ENCODE measurements at places on chromosomes 5 and 9.

GRCh38 chr5:79831381-79832309 lies 142.0 kb downstream of the CMYA5 start:
- DNase-seq = no peak

- DNase-seq = no peak
Measured at GRCh38 chr9:86766912-86767311, 180.4 kb downstream of the GAS1 start.

- DNase-seq = no peak
Measured at GRCh38 chr5:150653762-150654556, 7.1 kb upstream of the MYOZ3 start.

DNA sequence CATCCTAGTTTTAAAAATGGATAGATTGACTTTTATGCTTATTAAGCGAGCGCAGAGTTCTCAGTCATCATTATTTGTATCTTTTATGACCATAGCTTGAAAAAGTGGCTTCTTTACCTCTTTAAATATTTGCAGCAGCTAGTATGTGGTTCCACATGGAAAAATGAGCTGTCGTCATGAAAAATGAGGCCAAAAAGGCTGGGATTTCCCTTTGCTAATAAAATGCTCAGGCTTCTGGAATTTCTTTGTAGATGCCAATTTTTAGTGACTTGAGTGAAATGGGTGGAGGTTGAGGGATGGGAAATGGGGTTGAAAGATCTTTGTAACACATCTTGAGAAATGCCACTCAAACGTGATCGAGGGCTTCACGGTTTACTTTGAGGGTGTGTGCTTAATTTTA lies 35.2 kb downstream of the RAI14 start:
- DNase-seq = no peak

DNA sequence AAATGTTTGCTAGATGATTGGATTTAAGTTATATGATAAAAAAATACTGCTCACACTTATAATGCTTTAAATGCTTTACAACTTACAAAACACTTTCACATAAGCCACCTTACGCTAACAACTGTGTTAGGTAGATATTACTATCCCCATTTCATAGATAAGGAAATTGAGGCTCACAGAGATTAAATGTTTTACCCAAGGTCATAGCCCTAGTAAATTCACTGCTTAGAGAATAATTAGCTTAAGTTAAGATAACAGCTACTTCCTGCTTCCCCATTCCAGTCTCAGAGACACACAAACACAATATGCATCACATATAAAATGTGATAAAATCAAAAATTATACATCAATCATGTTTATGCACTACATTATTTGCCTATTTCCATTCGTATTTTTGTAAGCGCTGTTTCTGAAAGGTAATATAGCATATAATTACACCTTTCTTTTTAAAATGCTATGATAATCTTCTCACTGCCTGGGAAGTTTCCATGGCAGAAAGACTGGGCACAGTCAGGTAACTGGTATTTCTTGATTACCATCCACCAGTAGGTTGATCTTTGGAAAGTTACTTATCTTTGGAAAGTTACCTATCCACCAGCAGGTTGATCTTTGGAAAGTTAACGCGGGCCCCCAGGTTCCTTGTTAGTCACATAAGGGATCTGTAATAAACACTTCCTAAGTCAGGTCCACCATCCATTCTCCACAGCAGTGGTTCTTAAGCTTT lies 101.1 kb downstream of the NFIB start:
- DNase-seq = no peak

GRCh38 chr5:72109625-72110024 lies 2.4 kb downstream of the MAP1B start:
- no peak for DNase-seq

- DNase-seq = no peak
Measured at GRCh38 chr9:110745676-110746075, 77.1 kb downstream of the MUSK start.

- DNase-seq = no peak
Measured at GRCh38 chr9:121887553-121888437, 205.3 kb downstream of the TTLL11 start.

- no peak for DNase-seq
Measured at GRCh38 chr9:106797299-106797698, 65.7 kb upstream of the ZNF462 start.

GRCh38 chr9:1490341-1491232 lies 440.4 kb downstream of the DMRT2 start:
- no peak for DNase-seq

GRCh38 chr5:88674356-88675167 lies 208.4 kb downstream of the MEF2C start:
- DNase-seq = no peak

GRCh38 chr9:132787748-132788159 lies 90.3 kb downstream of the AK8 start:
- DNase-seq = no peak

DNA sequence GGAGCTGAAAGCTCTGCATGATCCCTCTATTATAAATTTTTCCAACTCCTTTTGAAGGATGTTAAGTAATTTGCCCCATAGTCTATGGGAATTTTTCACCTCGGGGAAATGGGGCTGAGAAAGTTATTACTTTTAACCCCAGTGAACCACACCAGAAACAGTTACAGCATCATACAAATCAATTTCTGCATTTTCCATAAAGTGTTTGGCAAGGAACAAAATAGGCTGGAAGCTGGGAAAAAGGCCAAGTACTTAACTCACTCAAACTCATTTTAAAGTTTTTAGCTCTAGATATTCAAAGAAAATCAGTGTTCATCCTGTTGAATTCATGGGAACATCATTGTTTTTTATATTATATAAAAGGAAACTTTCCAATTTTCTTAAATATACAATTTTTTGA lies 160.9 kb downstream of the SH3GL2 start:
- DNase-seq = no peak

DNA sequence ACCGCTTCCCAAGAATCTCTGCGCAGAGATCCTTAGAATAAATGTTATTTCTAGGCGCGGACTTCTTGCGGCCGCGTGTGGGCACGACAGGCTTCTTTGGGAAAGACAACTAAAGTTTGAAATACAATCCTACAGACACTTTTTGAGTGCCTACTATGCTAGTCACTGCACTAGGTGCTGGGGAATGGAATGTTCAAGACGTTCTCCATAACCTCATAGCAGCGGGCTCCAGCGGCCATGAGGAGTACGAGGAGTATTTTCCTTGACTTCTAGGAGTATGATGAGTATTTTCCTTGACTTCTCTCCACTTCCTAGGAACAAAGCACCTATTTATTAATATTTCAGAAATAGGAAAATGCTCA lies 636 bp upstream of the PWWP2A start:
- DNase-seq = no peak

DNA sequence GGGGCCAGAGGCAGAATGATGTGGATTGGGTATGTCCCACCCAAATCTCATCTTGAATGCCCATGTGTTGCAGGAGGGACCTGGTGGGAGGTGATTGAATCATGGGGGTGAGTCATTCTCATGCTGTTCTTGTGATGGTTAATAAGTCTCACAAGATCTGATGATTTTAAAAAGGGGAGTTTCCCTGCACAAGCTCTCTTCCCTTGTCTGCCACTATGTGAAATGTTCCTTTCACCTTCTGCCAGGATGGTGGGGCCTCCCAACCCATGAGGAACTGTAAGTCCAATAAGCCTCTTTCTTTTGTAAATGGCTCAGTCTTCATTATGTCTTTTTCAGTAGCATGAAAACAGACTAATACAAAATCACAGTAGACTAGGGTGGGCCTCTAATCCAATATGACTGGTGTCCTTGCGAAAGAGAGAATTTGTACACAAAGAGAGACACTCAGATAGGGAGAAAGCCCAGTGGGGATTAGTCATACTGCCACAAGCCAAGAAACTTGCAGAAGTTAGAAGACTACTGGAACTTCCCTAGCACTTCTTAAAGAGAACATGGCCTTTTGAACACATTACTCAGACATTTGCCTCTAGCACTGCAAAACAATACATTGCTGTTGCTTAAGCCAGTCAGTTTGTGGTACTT lies 68.4 kb downstream of the ANXA1 start:
- DNase-seq = no peak

DNA sequence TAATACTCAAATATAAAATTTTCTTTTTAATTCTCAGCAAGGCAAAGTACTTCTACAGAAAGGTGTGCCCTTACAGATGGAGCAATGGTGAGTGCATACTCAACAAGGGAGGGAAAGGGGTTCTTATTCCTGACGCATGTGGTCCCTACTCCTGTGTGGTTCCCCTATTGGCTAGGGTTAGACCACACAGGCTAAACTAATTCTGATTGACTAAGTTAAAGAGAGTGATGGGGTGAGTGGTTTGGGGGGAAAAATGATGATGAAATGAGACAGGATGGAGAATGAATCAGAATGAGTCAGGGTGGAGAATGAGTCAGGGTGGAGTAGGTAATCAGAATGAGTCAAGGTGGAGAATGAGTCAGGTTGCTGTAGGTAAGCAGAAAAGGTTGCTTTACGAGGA lies 22.9 kb upstream of the HMGCS1 start:
- DNase-seq = no peak

DNA sequence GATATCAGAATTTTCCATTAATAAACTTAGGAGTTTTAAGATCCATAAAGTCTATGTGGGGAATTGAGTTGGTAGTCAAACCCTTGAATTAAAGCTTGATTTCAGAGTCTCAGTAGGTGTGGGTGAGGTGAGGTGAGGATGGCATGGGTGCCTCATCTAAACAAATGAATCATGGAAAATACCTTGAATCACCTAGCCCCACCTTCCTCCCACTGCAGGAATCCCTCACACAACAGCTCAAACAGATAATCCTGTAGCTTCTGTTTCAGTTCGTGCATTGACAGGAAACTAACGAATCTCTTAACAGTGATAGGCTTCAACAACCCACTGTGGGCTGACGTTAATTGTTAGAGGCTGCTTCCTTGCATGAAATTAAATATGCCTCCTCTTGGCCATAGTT lies 185.0 kb downstream of the SREK1 start:
- no peak for DNase-seq

DNA sequence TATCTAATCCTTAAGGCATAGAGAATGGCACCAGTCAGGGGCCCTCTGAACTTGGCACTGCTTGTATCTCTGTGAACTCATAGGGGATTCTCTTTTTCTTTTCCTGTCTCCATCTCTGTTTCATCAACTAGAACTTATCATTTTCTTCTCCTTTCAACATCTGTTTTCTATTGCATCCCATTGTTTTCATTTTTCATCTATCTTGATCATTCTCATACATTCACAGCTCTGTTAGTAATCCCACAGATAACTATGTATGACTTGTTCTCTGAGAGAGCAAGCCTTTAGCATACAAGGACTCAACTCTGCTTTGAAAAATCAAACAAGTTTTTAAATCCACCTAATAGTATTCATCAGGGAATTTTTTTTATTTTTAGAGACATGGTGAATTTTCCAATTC lies 264.3 kb downstream of the ARRDC3 start:
- DNase-seq = no peak

- no peak for DNase-seq
Measured at GRCh38 chr5:67197536-67197935, 937 bp upstream of the CD180 start.

DNA sequence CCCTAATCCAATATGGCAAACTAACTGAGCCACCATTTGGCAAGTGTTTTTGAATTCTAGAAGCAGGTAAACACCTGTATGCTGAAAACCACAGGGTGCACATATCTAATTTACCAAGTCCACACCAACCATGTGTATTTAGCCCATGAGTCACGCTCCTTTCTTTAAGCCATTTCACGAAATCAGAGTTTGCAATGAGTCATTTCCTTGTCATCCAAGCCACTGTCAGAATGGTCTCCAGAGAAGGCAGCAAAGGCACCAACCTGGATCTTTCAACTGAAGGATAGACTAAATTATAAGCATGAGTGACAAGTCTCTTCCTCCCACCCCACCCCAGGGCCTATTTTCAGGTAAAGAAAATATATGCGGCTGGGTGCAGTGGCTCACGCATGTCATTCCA lies 110.0 kb downstream of the PAX5 start:
- DNase-seq = no peak

DNA sequence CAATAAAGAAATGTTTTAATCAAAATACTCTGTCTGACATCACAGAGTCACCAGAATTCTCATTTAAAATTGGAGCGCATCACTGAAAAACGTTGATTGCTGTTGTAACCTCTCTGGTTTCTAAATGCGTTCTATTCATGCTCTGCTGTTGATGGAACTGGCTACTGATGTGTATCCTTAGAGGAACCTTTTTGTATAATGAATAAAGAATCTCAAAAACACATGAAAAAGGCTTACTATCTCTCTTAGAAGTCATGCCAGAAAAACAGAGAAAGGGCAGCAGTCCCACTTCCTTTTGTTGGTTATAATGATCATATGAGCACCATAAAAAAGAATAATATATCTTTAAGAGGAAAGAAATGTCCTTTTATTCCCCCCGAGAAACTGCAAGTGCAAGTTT lies 615.5 kb downstream of the TLE1 start:
- no peak for DNase-seq

- no peak for DNase-seq
Measured at GRCh38 chr5:155564541-155564940, 551.0 kb downstream of the KIF4B start.

GRCh38 chr5:16437977-16438376 lies 27.6 kb downstream of the ZNF622 start:
- no peak for DNase-seq

GRCh38 chr5:171673328-171673727 lies 112.3 kb upstream of the SMIM23 start:
- no peak for DNase-seq

DNA sequence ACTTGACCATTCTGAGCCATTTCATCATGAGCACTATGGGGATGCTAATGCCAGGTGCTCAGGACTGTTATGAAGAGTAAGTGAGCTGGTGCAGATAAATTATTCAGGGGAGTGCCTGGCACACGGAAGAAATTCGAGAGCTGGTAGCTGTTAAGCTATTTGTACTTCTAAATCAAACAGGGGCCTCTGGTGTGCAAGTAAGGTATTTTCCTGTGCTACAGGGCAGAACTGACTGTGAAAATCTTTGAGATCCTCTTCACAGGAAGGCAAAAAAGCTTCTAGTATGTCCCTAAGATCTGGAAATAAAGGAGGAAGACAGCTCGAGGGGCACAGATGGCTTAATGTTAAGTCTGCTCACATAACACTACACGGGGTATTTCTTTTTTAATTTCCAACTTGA lies 106.3 kb upstream of the SPOCK1 start:
- no peak for DNase-seq

DNA sequence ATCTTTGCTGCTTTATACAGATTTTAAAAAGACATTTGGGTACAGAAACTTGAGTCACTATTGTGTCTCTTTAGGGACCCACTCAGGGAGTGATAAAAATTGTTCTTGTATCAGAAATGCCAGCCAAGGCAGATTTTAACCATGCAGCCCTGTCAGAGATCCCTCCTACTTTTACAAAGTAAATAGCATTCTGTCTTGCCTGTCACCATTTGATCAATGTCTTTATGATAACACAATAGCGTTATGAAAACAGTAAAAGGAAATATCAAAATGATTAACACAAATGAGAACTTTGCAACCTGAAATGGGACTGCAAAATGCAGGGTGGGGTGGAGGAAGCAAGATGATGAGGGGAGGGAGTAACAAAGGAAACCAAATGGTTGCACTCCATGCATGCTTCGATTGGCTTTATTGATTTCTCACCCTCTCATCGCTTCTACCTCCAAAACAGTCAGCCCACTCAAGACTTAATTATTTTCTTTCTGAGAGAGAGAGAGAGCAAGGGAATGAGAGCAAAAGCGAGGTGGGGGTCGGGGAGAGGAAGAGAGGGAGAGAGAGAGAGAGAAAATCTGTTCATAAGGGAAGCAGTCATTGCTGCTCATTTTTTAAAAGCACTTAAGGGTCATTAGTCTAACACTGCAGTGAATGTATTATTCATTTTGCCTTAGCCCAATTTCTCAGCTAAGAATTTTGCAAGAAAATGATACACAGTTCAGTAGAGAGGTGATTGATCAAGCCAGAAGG lies 576.5 kb downstream of the CSNK1G3 start:
- DNase-seq = no peak
